Central memory CD8-positive, alpha-beta T cell (primary cell): ENCODE measurements at places on chromosomes 7 and 10.
A peak's percentile ranks its signal among the peaks of the same experiment; 100 is the strongest.

DNA sequence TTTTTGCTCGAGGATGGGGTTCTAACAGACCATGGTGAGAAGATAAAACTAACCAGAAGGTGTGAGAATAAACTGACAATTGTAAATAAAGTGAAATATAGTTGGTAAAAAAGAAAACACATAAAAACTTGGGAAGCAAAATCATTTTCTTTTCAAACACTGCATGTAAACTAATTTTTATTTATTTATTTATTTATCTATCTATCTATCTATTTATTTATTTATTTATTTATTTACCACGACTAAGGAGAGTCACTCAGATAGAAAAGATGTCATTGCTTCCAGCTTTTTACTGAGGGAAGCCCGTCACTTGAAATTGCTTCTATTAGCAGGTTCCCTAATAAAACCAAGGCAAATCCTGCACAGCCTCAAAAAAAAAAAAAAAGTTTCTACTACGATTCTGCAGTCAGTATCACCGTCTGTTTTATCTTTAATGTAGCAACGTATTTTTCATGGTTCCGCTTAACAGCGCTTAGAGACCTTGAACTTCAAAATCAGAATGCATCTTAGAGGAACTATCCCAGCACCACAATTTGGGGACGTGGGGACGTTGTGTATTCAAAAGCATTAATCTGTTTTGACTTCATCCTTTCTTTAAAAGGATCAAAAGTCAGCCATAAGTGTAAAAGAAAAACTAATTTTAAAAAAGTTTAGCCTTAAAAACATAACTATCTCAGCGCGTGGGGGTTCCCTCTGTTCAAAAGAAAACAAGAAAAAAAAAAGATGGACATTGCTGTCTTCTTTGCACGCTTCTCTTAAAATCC is 33.3 kb upstream of the EBLN1 start:
- no peaks in the 10 kb centered on the region for H3K27me3 ChIP-seq
- peak overlapping the region; percentile 90 for H3K4me3 ChIP-seq
- peak overlapping the region; percentile 99 for H3K27ac ChIP-seq

DNA sequence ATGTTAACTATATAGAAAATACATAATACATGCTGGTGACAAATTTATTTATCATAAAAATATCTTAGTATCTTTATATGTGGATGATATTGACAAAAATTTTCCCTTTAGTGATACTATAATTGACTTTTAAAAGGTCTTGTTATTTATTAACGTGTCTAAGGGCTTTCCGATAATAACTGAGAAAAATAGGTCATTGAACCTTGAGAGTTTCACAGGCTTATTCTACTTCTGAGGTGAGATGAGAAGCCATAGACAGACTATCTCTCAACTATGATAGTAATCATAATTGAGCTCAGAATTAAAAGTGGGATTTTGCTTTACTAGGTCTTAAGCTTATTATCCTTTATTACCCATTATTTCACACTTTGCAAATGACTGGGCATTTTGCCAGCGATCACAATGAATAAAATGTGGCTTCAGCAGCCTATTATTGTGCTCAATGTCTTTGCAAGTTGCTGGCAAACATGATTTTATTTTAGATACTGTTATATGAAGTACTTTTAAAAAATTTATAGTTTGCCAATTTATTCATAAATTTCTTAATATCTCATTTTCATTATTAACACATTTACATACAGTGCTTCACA is 574.5 kb downstream of the ZWINT start:
- no peaks in the 10 kb centered on the region for H3K27me3 ChIP-seq
- no peak overlapping the region for H3K4me3 ChIP-seq
- no peaks in the 10 kb centered on the region for H3K36me3 ChIP-seq
- H3K4me1 ChIP-seq, result no peaks in the 10 kb centered on the region

- H3K4me3 ChIP-seq, result no peak overlapping the region
- H3K36me3 ChIP-seq, result no peaks in the 10 kb centered on the region
- no peak for DNase-seq
- no peaks in the 10 kb centered on the region for H3K27me3 ChIP-seq
Observed at GRCh38 chr7:113698556-113699220, 220.1 kb downstream of the PPP1R3A start.

DNA sequence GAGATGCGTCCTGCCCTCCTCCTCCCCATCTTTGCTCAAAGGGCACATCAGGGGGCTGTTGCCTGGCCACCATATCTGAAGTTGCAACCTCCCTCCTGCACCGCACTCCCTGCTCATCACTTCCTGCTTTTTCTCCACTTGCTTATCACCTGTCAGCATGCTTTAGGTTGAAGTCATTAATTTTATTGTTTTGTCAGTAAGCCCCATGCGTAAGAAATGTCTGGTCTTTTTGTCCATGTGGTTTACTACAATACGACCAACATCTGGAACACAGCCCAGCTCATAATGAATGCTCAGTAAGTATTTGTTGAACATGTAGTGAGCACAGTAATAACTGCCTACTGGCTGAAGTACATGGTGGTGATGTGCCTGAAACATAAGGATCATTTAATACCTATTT is 71.6 kb upstream of the GJD4 start:
- H3K4me1 ChIP-seq, result peaks cover 17% of the 10 kb centered on the region
- H3K4me3 ChIP-seq, result peak overlapping the region; percentile 6
- H3K36me3 ChIP-seq, result peaks cover 34% of the 10 kb centered on the region
- no peaks in the 10 kb centered on the region for H3K27me3 ChIP-seq

DNA sequence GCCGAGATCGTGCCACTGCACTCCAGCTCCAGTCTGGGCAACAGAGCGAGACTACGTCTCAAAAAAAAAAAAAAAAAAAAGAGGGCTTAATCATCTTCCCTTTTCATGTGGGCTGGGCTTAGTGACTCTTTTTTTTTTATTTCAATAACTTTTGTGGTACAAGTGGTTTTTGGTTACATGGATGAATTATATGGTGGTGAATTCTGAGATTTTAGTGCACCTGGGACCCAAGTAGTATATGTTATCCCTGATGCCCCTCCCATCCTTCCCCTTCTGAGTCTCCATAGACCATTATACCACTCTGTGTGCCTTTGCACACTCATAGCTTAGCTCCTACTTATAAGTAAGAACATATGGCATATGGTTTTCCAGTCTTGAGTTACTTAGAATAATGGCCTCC is 4.8 kb upstream of the ADAM12 start:
- H3K27me3 ChIP-seq, result no peaks in the 10 kb centered on the region
- DNase-seq, result no peak
- no peaks in the 10 kb centered on the region for H3K4me1 ChIP-seq
- peaks cover 2% of the 10 kb centered on the region for H3K36me3 ChIP-seq

DNA sequence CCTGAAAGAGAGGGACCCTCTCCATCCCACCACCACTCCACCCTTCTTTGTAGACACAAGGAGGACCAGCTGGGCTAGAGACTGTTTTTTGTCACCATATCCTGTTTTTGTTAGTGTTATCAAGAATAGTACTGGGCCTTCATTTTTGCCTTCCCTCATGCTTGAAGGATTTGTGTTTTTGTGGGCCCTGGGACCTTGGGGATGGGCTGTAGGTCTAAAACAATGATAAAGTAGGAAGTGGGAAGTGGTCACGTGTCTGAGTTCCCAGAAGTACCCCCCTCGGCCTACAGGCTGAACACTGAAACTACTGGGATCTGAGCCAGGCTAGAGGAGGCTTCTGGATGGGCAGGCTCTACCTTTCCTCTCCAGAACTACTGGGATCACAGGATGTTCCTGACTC is 8.9 kb downstream of the AGFG2 start:
- peak overlapping the region; percentile 93 for H3K27ac ChIP-seq
- peaks cover 26% of the 10 kb centered on the region for H3K36me3 ChIP-seq
- H3K4me1 ChIP-seq, result peaks cover 79% of the 10 kb centered on the region

- H3K4me3 ChIP-seq, result no peak overlapping the region
- H3K4me1 ChIP-seq, result peaks cover 12% of the 10 kb centered on the region
- H3K27me3 ChIP-seq, result peaks cover 12% of the 10 kb centered on the region
- H3K27ac ChIP-seq, result no peak overlapping the region
- DNase-seq, result no peak
Observed at GRCh38 chr10:79092292-79092896, 23.6 kb downstream of the ZMIZ1 start.

- no peak for DNase-seq
- no peak overlapping the region for H3K27ac ChIP-seq
- no peak overlapping the region for H3K4me3 ChIP-seq
- H3K4me1 ChIP-seq, result peaks cover 17% of the 10 kb centered on the region
- peaks cover 39% of the 10 kb centered on the region for H3K27me3 ChIP-seq
- H3K36me3 ChIP-seq, result peaks cover 1% of the 10 kb centered on the region
Observed at GRCh38 chr7:157462419-157462771, 125.6 kb downstream of the DNAJB6 start.

- no peak overlapping the region for H3K27ac ChIP-seq
- peaks cover 2% of the 10 kb centered on the region for H3K36me3 ChIP-seq
- H3K4me3 ChIP-seq, result no peak overlapping the region
- H3K4me1 ChIP-seq, result no peaks in the 10 kb centered on the region
- peaks cover 51% of the 10 kb centered on the region for H3K27me3 ChIP-seq
Observed at GRCh38 chr7:73345538-73345937, 17.6 kb downstream of the FKBP6 start.

DNA sequence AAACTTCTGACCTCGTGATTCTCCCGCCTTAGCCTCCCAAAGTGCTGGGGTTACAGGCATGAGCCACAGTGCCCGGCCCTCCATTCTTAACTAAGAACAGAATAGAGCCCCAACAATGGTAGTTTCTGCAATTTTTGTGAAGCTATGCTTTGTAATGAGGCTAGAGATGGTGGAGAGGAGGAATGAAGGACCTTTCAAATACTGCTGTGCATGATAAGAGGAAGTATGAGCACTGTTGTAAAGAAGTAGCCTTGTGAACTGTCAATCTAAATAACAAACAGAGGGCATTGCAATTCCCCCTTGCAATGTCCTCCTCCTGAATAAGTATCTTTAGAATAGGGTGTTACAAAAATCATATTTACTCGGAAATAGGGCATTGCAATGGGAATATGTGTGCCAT is 70.2 kb downstream of the EVX1 start:
- no peak for DNase-seq
- H3K4me1 ChIP-seq, result no peaks in the 10 kb centered on the region
- H3K27me3 ChIP-seq, result peaks cover 44% of the 10 kb centered on the region
- no peak overlapping the region for H3K4me3 ChIP-seq
- H3K36me3 ChIP-seq, result no peaks in the 10 kb centered on the region

GRCh38 chr7:131300572-131301466 is 26.9 kb upstream of the MKLN1 start:
- H3K4me3 ChIP-seq, result no peak overlapping the region
- no peak for DNase-seq
- H3K36me3 ChIP-seq, result no peaks in the 10 kb centered on the region
- H3K4me1 ChIP-seq, result no peaks in the 10 kb centered on the region
- H3K27ac ChIP-seq, result no peak overlapping the region

- no peak for DNase-seq
- peaks cover 26% of the 10 kb centered on the region for H3K4me1 ChIP-seq
- H3K27me3 ChIP-seq, result no peaks in the 10 kb centered on the region
- peaks cover 3% of the 10 kb centered on the region for H3K36me3 ChIP-seq
- H3K4me3 ChIP-seq, result peak overlapping the region; percentile 94
Observed at GRCh38 chr7:142855756-142856564, 1.1 kb downstream of the EPHB6 start.

- no peaks in the 10 kb centered on the region for H3K4me1 ChIP-seq
- H3K4me3 ChIP-seq, result no peak overlapping the region
- no peak overlapping the region for H3K27ac ChIP-seq
- no peak for DNase-seq
Observed at GRCh38 chr10:27736396-27736795, 9.2 kb downstream of the MKX start.

GRCh38 chr7:50834031-50834535 is 51.4 kb upstream of the GRB10 start:
- DNase-seq, result no peak
- H3K36me3 ChIP-seq, result peaks cover 2% of the 10 kb centered on the region
- no peak overlapping the region for H3K4me3 ChIP-seq

GRCh38 chr7:151094675-151095074 is 8.4 kb downstream of the AGAP3 start:
- no peaks in the 10 kb centered on the region for H3K27me3 ChIP-seq
- H3K27ac ChIP-seq, result no peak overlapping the region
- peaks cover 12% of the 10 kb centered on the region for H3K4me1 ChIP-seq
- peaks cover 2% of the 10 kb centered on the region for H3K36me3 ChIP-seq
- DNase-seq, result no peak

DNA sequence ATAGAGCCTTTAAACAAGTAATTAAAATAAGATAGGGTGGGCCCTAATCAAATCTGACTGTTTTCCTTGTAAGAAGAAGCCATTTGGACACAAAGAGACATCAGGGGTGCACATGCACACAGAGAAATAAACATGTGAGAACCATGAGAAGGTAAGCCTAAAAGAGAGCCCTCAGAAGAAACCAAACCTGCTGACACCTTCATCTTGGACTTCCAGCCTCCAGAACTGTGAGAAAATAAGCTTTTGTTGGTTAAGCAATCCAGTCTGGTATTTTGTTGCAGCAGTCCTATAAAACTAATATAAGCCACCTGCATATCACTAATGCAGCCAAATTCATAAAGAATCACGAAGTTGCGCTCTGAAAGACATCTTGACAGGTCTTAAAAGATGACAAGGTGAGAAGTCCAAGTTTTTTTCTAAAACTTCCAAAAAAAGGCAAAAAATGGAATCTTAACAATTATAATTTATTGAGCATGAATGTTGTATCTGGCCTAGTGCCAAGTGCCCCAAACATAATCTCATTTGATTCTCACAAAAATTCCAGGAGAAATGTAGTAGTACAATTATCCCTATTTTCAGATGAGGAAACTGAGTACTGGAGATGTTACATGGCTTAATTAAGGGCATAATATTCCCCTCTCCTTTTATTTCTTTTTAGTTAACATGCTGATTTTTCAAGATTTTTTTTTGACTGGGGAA is 34.3 kb upstream of the FAM133B start:
- H3K27me3 ChIP-seq, result no peaks in the 10 kb centered on the region
- DNase-seq, result no peak
- peaks cover 28% of the 10 kb centered on the region for H3K4me1 ChIP-seq
- no peak overlapping the region for H3K4me3 ChIP-seq
- no peaks in the 10 kb centered on the region for H3K36me3 ChIP-seq

DNA sequence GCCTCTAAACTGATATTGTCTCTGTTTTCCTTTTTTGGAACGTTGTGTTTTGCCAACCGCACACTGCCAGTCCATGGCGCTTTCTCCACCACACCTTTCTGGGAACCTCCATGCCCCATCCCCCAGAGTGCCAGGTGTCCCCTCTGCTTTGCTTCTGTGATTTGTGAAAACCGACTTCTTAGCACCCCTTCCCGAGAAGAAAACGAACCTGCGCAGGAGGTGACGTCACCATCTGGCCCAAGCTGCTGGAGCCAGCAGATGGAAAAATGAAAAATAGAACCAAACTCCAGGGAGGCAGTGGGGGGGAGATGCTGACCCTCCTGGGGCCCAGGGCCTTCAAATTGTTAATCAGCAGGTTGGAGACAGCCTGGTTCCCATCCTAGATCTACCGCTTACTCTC is 103.8 kb downstream of the HTR5A start:
- no peak for DNase-seq
- no peaks in the 10 kb centered on the region for H3K36me3 ChIP-seq
- H3K4me1 ChIP-seq, result no peaks in the 10 kb centered on the region
- peaks cover 55% of the 10 kb centered on the region for H3K27me3 ChIP-seq
- no peak overlapping the region for H3K27ac ChIP-seq
